ENCODE measurements at places on chromosomes 12 and 14.
A peak's percentile ranks its signal among the peaks of the same experiment; 100 is the strongest.

- DNase-seq = no peak
Measured at GRCh38 chr12:46364777-46365580, 7.6 kb downstream of the SLC38A2 start.

- DNase-seq = no peak
Measured at GRCh38 chr14:105273062-105273461, 24.7 kb downstream of the BTBD6 start.

DNA sequence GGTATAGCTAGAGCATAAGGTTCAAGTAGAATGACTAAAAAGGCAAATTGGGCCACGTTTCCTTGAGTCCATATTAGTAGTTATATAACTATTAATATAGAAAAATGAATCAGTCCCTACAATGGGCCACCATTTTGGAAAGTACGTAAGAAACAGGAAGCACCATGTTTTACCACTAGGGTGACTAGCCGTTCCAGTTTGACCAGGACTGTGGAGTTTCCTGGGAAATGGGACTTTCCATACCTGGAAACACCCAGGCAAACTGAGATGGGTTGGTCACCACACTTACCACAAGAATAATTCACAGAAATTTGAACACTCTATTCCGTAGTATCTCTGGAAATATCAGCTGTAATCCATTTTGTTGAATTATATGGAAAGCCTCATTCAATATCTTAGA is 2.1 kb upstream of the MAGOHB start:
- DNase-seq = no peak

- no peak for DNase-seq
Measured at GRCh38 chr12:45598761-45599160, 130.7 kb upstream of the ARID2 start.

- DNase-seq = no peak
Measured at GRCh38 chr14:66698503-66698902, 190.6 kb downstream of the GPHN start.

- DNase-seq = peak; percentile 49
Measured at GRCh38 chr12:8644345-8645248, 18.0 kb downstream of the MFAP5 start.

GRCh38 chr14:55588259-55588699 is 8.3 kb downstream of the KTN1 start:
- DNase-seq = no peak

GRCh38 chr12:109726511-109727038 is 12.9 kb downstream of the FAM222A start:
- DNase-seq = no peak

DNA sequence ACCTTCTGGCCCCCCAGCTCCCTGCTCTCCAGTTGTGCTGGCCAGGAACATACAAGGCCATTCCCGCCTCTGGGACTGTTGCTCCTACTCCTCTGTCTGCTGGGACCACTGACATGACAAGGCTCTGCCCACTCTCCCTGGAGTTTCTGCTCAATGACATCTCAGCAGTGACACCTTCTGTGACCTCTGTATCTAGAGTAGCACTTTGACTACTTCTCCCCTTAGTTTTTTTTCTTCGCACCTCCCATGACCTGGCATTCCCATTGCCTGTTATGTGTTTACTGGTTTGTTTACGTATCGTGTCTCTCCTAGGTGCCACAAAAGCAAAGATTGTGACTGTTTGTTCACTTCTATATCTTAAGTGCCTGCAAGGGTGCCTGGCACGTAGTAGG is 40.1 kb upstream of the TMEM263 start:
- no peak for DNase-seq

GRCh38 chr12:124636138-124636978 is 68.9 kb upstream of the NCOR2 start:
- peak; percentile 19 for DNase-seq

DNA sequence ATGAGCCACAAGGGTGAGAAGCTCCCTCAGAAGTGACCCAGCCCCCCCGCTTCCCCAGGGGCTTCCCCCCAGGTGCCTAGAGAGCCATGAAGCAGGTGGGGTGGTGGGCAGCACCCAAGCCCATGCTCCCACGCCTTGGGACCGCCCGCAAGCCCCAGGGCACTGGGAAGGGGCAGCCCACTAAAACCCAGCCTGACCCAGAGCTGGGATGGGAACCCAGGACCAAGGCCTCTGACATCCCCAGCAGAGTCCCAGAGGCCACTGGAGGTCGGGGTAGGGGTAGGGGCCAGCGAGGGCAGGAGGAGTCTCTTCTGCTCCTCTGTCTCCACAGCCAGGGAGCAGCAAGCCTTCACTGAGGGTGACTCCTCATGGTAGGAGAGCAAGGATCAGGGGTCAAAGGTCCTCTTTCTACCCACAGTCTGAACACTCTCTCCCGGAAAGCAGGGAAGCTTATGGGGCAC is 86.5 kb upstream of the ZFP36L1 start:
- DNase-seq = no peak

GRCh38 chr12:123387508-123388176 is 3.7 kb downstream of the KMT5A start:
- DNase-seq = no peak

Measured in central memory CD4-positive, alpha-beta T cell (primary cell).